Stimulated activated CD4-positive, alpha-beta T cell treated with anti-CD3 and anti-CD28 coated beads, Interleukin-4, amount 100 ng/mL, for 24 hours (primary cell): ENCODE measurements at places on chromosomes 1 and 21.

DNA sequence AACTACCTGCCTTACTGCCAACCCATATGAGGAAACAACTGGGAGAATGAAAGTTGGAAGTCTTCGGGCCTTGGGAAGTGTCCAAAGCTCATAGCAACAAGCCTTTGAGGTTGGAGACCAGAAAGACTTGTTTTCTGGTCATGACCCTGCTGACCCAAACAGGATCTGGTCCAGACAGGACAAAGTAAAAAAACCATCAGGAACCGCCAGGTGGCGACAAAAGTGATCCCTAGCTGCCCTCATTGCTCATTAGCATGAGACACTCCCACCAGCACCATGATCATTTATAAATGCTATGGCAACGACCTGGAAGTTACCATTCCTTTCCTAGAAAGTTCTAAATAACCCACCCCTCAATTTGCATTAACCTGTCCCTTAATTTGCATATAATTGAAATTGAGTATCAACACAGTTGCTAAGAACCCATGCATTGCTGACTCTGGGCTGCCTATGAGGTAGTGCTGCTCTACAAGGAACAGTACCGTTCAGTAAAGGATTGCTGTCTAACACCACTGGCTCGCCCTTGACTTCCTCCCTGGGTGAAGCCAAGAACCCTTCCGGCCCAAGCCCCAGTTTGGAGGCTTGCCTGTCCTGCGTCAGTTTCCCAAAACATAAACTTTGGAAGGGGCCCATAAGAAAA lies 89.0 kb downstream of the URB2 start:
- peak; percentile 47 for DNase-seq

- no peak for DNase-seq
Observed at GRCh38 chr1:113980110-113980509, 836 bp downstream of the OLFML3 start.

- no peak for DNase-seq
Observed at GRCh38 chr21:45555557-45556301, 13.5 kb upstream of the SLC19A1 start.

DNA sequence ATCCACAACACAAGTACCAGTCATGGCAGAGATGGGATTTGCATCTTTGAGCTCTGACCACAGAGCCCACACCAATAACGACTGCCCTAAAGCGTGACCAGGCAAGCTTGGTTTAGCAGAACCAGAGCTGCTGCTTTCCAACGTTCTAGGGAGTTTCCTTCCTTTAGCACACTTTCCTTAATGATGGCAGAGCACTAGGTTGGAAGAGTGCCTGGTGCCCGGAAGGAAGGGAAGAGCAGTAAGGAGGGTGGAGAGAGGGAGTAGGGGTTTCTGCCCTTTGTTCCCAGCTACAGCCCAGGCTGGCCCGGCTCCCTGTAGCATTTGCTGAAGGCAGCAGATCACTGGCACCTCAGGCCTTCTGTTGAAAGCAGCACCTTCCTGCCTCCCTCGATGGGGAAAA lies 6.1 kb upstream of the EVA1C start:
- DNase-seq: no peak

- no peak for DNase-seq
Observed at GRCh38 chr1:21045351-21045750, 131.3 kb downstream of the EIF4G3 start.

- DNase-seq: no peak
Observed at GRCh38 chr1:48223366-48224240, 1.1 kb downstream of the SLC5A9 start.

DNA sequence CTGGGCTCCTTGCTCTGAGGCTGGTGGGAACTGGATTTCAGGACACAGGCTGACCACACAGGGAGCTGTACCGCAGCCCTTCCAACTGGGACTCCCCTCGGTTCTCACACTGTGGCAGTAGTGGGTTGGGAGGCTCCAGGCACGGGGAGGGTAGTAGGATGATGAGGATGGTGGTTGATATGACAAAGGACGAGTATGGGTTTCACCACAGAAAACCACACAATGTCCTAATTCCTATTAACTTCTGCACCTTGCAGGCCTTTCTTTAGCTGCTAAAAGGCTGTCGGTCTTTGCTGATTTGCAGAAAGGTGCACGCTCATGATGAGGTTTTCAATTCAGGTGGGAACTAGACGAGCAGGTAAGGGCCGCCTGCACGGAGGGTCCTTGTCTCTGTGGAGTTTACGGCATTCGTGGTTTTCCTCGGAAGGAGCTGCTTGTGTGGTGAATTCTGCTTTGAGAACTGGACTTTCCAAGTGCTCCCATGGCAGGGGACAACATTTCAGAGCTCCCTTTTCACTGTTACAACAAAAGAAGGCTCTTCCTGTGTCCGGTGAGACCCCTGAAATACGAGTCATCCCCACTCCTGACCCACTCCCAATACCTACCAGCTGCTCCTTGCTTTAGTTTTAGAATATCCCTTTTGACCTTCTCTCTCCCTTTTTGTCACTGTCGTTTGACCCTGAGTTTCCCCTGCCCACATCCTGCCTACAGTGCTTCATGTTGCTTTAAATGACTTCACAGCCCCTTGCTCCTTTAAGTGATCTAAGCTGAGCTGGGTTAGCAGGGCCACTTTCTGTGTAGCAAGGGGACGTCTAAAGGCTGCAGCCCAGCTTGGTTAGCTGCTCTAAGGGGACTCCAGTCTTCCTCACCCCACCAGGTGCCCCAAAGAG lies 125.1 kb downstream of the MRPS6 start:
- DNase-seq: peak; percentile 10

- no peak for DNase-seq
Observed at GRCh38 chr21:44686843-44687561, 5.0 kb upstream of the KRTAP12-1 start.

DNA sequence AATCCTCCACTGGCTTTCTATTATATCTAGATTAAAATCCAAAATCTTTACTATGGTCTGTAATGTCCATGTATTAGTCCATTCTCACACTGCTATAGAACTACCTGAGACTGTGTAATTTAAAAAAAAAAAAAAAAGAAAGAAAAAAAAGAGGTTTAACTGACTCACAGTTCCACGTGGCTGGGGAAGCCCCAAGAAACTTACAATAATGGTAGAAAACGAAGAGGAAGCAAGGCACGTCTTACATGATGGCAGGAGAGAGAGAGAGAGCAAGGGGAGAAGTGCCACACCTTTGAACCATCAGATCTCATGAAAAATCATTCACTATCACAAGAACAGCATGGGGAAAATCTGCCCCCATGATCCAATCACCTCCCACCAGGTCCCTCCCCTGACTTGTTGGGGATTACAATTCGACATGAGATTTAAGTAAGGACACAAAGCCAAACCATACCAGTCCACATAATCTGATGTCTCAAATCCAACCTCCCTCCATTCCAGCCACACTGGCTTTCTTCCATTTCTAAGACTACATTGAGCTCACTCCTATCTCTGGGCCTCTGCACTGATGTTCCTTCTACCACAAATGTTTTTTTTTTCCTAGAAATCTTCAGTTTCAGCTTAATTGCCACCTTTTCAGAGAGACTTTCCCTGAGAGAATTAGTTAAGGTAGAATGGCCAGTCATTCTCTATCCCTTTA lies 92.4 kb downstream of the EIF4G3 start:
- no peak for DNase-seq
